Dorsolateral prefrontal cortex (tissue), 122 donors: ENCODE measurements at places on chromosomes 5 and 9. TPM values are rescaled to one million over a fixed set of nuclear protein-coding genes. Genes with fewer than 3 reads are reported as not detected.

The CCL27 gene
- total RNA-seq, result 1.6 TPM

The INSL6 gene
- total RNA-seq, result not detected

The ROPN1L gene
- 6.9 TPM for total RNA-seq

The IFNK gene
- total RNA-seq, result not detected

The CCNJL gene
- total RNA-seq, result 2.3 TPM

The MAN2A1 gene
- total RNA-seq, result 113 TPM

The SLC25A2 gene
- total RNA-seq, result not detected

The KIF4B gene
- 0.53 TPM for total RNA-seq

The PCDHA4 gene
- total RNA-seq, result 3.1 TPM
